ENCODE measurements at places on chromosomes 6 and 20.

- DNase-seq = no peak
These were observed 65.1 kb upstream of the STX16 start for GRCh38 chr20:58585753-58586540.

DNA sequence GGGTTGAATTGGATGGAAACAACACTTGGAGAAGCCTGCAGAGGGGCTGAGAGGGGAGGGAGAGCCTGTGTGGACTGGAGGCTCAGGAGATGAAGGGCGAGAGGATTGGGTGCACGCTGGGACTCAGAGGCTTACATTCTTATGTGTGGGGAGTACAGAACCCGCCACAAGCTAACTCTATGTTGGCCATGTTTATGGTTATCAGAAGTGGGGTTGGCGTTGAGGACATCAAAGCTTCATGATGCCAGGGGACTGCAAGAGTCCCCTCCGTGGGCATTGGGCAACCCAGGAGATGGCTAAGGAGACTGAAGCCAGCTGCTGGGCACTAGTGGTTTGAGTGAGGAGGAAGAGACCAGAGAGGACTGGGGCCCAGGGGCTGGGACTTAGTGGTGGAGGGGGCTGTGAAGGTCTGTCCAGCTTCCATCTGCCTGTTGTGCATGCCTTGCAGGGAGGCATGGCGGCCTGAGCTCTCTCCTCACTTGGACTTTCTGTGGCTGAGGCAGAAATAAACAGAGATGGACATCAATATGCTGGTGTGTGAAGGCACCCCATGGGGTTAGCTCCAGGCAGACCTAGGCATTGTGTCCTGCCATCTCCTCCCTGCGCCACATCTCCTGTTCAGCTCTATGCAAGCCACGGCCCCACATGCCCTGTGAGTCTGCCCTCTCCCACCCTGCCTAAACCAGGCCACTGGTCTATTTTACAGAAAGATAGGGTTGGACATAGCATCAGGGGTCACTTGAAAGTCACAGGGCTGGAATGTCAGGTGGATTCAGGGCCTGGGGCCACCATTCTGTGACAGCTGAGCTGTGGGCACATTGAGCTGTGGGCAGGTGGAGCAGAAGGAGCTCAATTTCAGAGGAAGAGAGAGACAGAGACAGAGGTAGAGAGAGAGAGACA lies 61.6 kb downstream of the PHACTR3 start:
- DNase-seq = no peak

DNA sequence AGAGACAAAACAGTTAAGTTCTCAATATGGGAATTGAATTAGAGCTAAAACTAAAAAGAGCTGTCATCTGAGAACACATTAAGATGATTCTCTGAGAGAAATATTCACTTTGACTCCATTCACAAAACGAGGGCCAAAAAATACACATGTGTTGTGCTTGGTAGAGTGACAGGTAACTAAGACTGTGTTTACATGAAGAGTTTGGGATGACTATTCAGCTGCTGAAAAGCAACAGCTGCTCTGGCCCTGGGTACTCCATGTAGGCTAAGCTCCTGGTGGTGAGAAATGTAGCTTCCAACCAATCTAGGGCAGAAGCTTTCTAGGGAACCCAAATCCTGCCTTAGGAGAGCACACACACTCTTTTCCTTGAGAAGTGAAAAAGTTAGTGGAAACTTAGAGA lies 184.5 kb downstream of the COL21A1 start:
- no peak for DNase-seq

- no peak for DNase-seq
These were observed 70.5 kb downstream of the CDS2 start for GRCh38 chr20:5197270-5197827.

- DNase-seq = no peak
These were observed 83.4 kb downstream of the TXNDC5 start for GRCh38 chr6:7827142-7827541.

DNA sequence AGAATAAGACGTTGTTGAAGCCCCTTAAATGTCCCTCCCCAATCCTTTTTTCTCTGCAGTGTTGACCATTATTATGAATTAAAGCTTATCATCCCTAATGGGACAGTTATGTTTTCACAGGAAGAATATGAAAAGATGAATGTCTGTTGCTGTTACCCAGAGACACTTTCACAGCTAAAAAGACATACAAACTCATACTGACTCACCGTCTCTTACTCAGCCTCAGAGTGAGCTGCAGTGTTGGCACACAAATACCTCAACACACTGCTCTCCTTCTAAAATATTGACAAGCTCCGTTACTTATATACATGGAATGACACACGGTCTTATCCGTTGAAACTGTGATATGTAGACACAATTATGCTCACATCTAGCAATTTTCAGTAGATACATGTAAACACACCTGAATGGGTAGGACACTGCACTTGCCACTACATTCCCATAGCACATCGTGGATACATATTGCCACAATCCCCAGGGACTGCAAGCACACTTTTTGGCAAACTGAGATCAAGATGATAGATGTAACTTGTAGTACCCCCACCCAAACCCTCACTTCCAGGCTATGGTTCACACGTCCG lies 9.6 kb upstream of the SAPCD1 start:
- DNase-seq = no peak

GRCh38 chr6:20630136-20630535 lies 95.9 kb downstream of the CDKAL1 start:
- DNase-seq = peak; percentile 76

- DNase-seq = no peak
These were observed 295.9 kb downstream of the NKAIN2 start for GRCh38 chr6:124099520-124099919.

DNA sequence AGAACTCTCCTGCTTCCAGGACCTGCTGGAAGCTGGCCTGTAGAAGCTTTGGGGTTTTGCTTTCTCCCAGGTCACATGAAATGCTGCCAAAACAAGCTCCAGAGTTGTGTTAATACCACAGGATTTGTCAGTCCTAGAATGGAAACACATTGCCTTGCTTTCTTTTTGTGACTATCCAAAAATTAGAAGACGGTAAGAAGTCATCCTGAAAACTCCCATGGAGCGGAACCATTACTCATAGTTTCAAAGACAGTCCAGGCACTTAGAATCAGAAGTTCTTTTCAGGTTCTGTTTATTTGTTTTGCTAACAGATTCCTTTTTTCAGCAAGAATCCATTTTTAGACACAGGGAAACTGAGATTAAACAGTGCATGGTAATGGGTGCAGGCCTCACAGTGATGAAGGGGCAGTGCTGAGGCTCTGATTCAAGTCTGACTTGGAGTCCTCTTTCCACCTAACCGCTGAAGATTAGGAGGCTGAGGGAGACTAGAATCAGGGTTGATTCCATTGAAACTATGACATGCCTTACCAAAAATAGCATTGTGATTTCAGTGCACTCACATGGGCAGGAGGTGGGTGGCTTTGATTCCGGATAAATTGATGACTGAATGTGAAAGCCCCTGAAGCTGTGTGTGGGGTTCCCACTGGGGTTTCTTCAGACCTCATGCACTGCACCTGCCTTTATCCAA lies 72.2 kb upstream of the NAA20 start:
- DNase-seq = no peak

- DNase-seq = no peak
These were observed 3.0 kb upstream of the DNAAF9 start for GRCh38 chr20:3410464-3410863.

- no peak for DNase-seq
These were observed 13.7 kb downstream of the C20orf96 start for GRCh38 chr20:276620-277495.

DNA sequence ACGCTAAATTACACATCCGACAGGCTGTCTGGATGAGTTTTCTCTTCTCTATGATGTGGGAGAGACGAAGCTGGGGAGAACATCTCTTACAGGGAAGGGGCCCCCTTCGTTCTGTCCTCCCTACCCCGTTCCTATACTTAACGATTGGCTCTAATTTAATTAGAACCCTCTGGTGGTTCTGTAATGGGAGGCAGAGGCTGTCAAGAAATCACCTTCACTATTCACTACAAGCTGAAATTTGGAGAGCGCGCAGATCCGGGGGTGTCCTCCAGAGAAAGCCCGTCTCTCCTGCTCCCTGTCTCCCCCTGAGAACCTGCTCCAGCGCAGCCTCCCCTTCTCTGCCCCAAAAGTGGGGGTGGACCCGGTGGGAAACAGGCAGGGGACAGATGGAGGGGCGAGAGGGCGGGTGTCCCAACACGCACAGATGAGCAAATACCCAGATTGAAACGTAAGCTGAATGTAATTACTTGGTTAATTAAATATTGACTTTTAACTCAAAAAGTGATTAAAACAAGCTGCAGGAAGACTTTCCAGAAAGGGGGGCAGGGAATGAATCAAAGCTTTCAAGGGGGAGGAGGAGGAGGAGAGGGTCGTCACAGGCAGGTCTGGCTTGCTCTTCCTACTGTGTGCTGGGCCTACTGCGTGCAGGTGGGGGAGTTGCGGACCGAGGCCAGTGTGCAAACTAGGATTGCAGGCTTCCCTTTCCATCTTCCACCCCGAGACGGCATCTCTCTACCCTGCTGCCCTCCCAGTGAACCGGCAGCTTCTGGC lies 1.3 kb downstream of the SULF2 start:
- DNase-seq = no peak

- DNase-seq = no peak
These were observed 194.5 kb downstream of the TAF4 start for GRCh38 chr20:61871160-61871559.

DNA sequence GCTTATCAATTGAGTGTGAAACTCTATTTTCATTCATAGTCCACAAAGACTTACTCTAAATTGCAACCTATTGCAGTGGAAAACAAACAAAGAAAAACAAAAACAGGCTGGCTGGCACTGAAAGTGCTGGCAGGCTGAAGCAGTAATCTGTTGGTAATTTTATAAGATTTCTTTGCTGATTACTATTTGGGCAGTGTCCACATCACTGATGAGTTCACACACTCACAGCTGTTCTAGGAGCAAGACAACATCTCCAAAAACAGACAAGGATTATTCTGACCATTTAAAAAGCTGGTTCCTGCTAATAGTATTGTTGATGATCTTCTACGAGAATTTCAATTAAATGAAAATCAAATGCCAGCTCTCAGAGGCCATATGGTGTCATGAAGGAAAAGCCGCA lies 26.9 kb downstream of the MARCKS start:
- DNase-seq = no peak
